ENCODE measurements at places on chromosomes 16 and 17.

DNA sequence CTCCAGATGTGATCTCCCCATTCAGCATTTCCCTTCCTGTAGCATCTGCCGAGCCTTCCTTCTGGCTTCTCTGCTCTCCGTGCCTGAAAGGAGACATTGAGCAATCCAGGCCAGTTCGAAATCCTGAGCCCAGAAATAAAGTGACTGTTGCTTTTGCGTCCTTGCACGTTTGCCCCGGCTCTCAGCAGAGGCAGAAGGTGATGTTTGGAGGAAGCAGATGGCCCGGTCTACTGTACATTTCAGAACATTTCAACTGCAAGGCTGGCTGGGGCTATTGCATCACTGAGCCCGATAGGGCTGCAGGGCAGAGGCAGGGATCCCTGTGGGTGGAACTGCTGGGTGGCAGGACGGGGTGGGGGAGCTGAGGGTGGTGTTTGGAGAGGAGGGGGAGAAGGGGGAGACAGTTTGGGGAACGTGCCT is 29.4 kb downstream of the IRF8 start:
- no peak for DNase-seq

GRCh38 chr17:82863941-82864712 is 24.3 kb upstream of the ZNF750 start:
- peak; percentile 94 for DNase-seq

- DNase-seq = no peak
These were observed 2.5 kb downstream of the TBX2 start for GRCh38 chr17:61402073-61402541.

- no peak for DNase-seq
These were observed 91.7 kb downstream of the TANGO6 start for GRCh38 chr16:68935008-68935407.

DNA sequence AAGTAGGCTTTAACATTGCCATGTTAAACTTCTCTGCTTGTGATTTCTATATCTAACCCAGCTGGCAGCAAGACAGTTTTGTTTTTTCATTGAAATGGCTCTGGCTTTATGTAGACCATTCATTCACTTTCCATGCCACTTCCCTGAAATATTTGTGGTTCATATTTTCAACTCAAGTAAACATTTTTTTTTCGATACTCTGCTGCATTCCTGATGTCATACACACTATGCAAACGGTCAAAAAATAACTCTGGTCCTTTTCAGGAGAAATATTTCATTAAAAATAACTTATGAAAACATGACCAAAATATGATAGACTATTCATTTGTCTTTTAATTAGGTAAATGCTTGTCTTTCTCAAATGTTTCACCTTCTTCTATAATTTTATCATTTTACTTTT is 116.3 kb downstream of the USP22 start:
- no peak for DNase-seq

DNA sequence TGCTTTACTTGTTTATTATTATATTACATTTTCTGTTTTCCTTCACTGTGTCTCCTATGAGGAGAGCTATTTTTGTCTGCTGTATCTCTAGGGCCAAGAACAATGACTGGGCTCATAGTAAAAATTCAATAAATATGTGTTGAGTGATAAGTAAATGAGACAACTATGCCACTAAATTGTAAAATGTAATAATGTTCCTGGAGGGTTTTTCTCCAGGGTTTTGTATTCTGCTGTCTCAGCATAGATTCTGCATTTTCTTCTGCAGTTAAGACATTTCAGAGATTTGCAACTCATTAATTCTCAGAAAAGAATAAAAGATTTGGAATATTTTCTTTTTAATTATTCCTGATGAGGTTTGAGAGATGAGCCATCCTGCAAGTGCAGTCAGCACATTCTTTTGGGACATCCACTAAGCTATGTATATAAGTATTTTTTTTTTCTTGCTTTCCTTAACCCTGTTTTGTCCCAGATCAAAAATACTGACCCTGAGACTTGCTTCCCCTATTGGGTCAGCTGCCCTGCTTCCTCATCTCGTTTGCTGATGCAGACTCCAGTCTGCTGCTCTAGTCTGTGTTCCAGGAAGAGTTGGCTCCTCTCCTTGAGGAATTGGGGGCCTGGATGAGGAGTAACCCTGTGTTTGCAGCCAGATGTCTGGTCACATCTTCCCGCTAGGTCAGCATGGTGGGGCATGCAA is 122.9 kb downstream of the ABCA8 start:
- DNase-seq = no peak

- DNase-seq = no peak
These were observed 240.7 kb downstream of the RBFOX3 start for GRCh38 chr17:79370126-79370525.

- peak; percentile 45 for DNase-seq
These were observed 90.7 kb upstream of the SMIM36 start for GRCh38 chr17:55601874-55602364.

GRCh38 chr17:67180275-67180674 is 64.7 kb downstream of the HELZ start:
- no peak for DNase-seq

DNA sequence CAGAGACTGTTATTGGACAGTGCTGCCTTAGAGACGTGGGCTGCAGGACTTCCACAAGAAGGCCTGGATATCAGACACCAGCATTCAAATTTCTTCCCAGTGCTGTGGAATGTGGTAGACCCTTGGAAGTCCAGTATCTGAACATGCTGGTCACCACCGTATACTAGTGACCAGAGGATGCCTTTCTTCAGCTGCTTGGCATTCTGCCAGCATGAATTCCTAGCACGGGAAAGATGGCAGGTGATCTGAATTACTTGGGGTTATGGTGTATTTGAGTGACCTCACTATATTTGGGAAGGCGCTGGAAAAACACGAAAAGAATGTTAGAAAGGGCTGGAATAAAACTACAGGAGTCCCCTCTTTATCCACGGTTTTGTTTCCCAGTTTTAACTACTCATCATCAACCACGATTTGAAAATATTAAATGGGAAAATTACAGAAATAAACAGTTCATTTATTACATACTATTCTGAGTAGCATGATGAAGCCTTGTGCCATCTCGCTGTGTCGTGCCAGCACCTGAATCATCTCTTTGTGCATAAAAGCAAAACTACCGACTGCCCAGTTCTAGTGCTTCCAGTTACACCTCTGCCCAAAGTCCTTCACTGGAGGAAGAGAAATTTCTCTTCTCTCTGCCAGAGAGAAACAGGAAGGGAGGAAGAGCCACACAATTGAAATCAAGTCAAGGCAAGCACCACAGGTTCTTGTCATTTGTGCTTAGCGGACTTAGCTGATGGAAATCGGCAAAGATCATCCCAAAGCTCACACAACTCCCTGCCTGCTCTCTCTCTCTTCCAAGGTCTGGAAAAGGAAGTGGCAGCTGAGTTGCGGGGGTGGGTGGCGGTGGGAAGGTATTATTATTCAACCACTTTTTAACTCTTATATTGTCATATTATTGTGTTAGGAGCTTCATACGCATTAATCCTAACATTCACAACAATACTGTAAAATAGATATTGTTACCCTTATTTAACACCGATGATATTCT is 1.4 kb upstream of the CHST4 start:
- DNase-seq = no peak

GRCh38 chr17:31320791-31321190 is 631 bp downstream of the EVI2A start:
- DNase-seq = no peak

Data from activated CD4-positive, alpha-beta T cell treated with anti-CD3 and anti-CD28 coated beads, Interleukin-2, Interleukin-4, amounts not matched to agents 100 ng/mL and 50 ng/mL, durations not matched to agents 16 hours and 8 hours (primary cell).